ENCODE measurements at places on chromosomes 2 and 18.

GRCh38 chr18:22999212-22999611 is 66.1 kb downstream of the RBBP8 start:
- no peak for DNase-seq

GRCh38 chr2:16623564-16624435 is 41.8 kb downstream of the CYRIA start:
- DNase-seq, result no peak

DNA sequence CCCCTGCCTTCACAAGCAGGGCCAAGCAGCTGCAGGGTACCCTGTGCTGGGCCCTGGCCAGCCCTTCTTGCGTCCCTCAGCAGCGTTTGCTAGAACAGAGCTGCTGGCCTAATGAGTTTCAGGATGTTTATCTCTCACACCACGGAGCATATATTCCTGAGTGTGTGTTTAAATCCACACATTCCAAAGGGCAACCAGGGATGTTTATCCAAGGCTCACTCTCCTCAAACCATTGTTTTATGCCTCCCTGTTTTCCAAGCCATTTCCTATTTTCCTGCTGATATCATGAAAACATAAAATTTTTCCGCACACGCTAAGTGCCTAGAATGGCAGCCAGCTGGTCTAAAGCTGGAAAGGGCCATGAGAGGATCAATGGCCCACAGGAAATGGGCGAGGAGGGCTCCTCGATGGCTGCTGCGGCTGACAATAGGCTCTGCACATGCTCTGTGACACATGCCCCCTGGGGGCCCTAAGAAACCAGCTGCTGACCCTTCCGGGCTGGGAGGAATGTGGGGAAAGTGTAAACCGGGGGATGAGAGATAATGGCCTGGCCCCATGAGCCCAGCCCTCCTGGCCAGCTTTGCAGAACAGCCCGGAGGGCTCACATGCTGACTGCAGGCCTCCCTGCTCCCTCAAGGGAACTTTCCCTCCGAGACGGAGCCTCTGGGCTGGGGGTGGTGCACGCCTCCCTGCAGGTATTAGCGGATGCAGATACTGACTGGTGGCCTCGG is 194.0 kb downstream of the NDUFA10 start:
- DNase-seq, result no peak

GRCh38 chr18:33696332-33697162 is 118.5 kb downstream of the ASXL3 start:
- DNase-seq, result no peak

GRCh38 chr2:31347319-31347718 is 67.2 kb downstream of the XDH start:
- DNase-seq, result no peak

- peak; percentile 62 for DNase-seq
These were observed 743 bp downstream of the XPO1 start for GRCh38 chr2:61537277-61537949.

DNA sequence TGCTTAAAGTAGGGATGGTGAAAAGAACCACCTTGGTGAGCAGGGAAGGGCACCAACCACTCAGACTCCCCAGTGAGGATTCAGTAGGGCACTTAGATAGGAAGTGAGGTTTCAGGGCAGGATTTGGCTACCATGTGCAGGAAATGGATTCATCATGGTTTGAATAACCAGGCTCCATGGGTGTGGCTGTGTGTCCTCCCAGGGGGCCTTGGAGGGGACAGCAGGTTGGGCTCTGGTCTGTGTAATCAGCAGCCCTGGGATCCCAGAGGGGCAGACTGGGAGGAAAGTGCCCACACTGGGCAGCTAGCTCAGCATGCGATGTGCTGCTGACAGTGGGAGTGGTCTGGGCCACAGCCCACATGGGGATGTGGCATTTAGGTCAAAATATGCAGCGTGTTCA is 224.6 kb downstream of the CELF4 start:
- no peak for DNase-seq

GRCh38 chr2:9071032-9071431 is 67.5 kb upstream of the MBOAT2 start:
- DNase-seq, result no peak

- DNase-seq, result no peak
These were observed 79.2 kb upstream of the PXDN start for GRCh38 chr2:1823187-1824169.

GRCh38 chr2:66596256-66596655 is 161.3 kb downstream of the MEIS1 start:
- DNase-seq, result no peak

- DNase-seq, result no peak
These were observed 26.7 kb upstream of the CD226 start for GRCh38 chr18:69974365-69974764.
